Nephron progenitor cell (in vitro differentiated cells): ENCODE measurements at places on chromosomes 4 and X.

GRCh38 chr4:2886161-2886560, 42.5 kb downstream of the ADD1 start:
- no peak for DNase-seq

- DNase-seq: no peak
These were observed 69.2 kb downstream of the PHKA1 start for GRCh38 chrX:72644946-72645345.

DNA sequence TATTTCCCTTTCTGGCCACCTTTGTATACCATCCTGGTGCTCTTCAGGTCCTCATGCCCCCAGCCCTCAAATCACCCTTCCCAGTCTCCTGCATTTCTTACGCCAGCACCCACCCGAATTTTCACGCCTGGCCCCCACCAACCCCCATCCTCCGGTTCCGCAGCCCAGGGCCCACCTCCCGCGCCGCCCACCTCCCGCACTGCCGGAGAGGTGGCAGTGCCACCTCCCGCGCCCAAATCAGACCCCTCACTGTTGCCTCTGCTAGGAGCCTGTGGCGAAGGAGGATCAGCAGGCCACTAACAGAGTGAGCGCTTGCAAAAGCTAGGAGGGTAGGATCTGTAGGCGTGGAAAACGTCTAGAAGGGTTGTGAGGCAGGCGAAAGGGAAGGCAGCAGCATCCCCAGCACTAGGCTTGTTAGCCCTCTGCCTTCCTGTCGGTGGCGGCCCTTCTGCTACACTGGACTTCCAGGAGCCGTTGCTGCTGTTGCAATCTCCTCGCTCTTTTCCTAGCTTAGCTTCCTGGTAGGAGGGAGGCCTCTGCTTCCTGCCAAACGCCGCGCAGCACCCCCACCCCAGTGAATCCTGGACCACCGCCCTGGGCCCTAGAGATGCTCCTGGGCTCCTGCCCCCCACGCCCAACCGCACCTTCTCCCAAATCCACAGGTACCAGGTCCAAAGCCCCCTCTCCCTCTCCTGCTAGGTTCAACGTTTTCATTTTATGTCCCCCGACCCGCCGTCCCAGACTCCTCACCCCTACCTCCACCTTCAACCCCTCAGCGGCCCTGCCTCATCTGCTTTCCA, 51.0 kb downstream of the SPIN2B start:
- no peak for DNase-seq

DNA sequence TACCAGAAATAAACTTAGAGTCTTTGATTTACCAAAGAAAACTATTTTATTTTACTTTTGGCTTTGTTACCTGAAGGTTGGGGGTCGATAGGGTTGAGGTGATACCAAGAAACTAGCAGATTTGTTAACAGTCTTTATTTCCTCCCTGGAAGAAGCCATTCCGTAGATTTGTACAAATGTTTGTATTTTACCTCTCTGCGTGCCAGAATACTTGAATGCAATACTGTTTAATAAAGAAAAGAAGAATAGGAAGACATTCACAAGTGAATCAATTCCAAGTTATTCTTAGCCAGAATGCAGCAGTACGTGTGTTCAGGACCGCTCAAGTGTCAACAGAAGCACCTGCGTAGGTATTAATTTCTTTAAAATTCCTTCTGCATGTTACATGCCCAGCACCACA, 260.3 kb upstream of the TENM3 start:
- no peak for DNase-seq

DNA sequence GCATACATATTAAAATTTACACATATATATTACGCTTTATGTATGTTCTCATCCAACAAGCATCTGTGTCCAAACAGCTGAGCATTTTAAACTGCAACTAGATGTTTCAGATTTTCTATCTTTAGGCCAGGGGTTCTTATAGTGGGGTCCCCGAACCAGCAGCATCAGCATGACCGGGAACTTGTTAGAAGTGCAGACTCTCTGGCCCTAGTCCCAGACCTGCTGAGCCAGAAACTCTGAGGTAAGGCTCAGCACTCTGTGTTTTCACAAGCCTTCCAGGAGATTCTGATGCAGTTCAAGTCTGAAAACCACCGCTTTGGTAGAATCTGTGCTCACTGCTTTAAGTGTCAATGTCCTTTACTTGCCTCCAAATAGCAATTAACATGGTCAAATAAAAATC, 266.2 kb upstream of the CASK start:
- DNase-seq: no peak

DNA sequence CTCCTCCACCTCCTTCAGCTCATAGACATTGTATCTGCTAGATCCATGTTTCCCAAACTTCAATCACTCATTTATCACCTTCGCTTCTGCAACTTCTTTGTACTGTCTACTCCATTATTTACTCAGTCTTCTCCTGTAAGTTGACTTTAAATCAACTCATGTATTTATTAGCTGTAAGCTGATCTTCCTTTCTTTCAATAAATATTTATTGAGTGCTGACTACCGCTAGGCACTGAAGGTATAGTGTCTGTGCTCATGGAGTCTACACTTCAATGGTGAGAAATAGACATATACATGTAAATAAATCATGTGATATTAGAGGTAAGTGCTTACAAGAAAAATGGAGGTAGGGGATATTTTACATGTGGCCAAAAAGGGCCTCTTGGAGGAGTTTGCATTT, 74.6 kb downstream of the RASL11B start:
- no peak for DNase-seq

DNA sequence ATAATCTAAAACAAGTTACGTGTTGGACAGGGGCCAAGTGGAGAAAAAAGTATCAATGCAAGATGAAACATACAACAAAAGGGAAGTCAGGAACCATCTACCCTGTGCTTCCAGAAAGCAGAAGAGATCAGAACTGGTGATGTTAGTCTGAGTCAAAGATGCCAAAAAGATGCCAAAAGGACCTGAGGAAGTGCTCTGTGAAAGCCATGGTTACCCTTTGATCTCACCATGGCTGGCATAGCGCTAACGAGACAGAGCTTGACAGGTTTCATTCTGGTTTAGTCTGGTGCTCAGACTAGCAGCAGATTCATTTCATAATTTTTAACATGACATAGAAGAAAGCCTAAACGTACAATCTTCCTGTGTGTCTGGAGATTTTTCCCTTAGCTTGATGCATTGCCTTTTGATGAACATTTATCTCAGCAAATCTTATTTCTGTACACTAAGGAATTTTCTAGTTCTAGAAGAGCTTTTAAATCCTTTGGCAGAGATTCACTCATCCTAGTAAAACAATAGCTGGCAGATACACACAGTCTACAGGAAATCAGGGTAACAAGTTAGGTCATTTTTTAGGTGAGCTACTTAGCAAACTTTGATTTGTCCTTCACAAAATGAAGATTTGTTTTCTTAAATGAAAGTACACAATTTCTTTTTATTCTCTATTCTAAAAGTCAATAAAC, 87.7 kb downstream of the COL25A1 start:
- DNase-seq: no peak

DNA sequence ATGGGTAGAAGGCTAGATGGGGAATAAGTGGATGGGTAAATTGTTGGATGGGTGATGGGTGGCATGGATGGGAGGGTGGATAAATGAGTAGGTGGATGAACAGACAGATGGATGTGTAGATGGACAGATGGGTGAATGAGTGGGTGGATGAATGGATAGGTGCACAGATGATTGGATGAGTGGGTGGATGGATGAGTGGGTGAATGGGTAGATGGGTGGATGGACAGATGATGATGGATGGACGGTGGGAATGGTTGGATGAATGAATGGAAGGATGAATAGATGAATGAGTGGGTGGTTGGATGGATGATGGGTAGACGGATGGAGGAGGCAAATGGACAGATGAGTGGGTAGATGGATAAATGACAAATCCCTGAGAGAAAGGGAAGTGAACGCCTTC, 68.3 kb downstream of the EVC2 start:
- DNase-seq: no peak
